T-helper 1 cell (primary cell): ENCODE measurements at places on chromosomes 11 and 22.
A peak's percentile ranks its signal among the peaks of the same experiment; 100 is the strongest.

DNA sequence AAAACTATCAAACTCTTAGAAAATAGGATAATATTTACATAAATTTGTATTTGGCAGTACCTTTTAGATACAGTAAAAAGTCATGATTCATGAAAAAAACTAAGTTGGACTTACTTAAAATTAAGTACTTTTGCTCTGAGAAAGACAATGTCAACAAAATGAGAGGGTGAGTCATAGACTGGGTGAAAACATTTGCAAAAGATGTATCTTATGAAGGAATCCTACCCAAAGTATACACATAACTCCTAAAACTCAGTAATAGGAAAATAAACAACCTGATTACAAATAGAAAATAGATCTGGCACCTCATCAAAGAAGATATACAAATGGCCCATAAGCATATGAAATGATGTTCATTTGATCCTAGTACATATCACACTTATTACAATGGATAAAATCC is 1154.6 kb downstream of the JRKL start:
- DNase-seq: no peak

DNA sequence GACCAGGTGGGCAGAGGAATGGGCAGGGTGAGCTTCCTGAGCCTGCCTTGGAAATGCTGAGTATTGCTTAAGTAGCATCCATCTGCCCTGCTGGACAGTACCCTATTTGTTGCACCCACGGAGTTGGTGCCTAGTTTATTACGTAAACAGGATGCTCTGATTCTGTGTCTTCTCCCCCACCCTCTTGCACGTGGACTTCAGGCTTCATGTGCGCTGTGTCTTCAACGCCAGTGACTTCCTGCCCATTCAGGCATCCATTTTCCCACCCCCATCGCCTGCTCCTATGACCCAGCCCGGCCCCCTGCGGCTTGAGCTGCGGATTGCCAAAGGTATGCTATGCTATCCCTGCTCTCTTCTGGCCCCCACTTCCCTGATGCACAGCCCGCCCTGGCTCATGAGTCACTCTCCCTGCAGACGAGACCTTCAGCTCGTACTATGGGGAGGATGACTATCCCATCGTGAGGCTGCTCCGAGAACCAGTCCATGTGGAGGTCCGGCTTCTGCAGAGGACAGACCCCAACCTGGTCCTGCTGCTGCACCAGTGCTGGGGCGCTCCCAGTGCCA is 5.7 kb downstream of the ZP1 start:
- DNase-seq: no peak

GRCh38 chr22:50252082-50253045 is 1.3 kb upstream of the HDAC10 start:
- DNase-seq: peak; percentile 66

DNA sequence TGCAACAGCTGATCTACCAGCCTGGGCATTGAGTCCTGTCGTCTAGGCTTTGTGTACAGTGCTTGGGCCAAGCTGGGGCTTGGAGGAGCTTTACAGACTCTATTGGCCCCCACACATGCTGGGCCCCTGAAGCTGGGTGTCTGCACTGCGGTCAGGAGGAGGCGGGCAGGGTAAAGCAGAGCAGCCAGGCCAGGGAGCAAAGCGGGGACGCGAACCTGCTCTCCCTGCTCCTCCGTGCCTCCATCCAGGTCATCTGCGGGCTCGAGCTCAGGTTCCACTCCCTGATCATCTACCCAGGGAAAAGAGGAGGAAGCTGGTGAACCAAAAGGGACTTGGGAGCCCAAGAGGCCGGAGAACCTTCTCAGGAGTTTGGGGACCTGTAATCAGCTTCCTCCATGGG is 27.0 kb downstream of the USH1C start:
- DNase-seq: no peak

- DNase-seq: peak; percentile 36
Measured at GRCh38 chr11:115201111-115201792, 303.0 kb downstream of the CADM1 start.

DNA sequence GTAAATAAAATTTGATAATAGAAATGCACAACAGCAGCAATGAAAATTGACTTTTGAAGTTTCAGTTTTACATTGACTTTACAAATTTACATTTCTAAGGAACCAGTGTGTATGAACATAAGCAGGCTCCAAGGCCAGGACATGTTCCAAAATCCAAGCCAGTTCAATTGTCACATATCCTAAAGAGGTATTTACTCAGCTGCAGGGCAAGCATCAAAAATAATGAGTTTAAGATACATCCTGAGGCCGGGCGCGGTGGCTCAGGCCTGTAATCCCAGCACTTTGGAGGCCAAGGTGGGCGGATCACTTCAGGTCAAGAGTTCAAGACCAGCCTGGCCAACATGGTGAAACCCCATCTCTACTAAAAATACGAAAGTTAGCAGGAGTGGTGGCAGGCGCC is 39.0 kb upstream of the AKIP1 start:
- no peak for DNase-seq

GRCh38 chr11:108947654-108948570 is 283.0 kb downstream of the DDX10 start:
- DNase-seq: no peak

DNA sequence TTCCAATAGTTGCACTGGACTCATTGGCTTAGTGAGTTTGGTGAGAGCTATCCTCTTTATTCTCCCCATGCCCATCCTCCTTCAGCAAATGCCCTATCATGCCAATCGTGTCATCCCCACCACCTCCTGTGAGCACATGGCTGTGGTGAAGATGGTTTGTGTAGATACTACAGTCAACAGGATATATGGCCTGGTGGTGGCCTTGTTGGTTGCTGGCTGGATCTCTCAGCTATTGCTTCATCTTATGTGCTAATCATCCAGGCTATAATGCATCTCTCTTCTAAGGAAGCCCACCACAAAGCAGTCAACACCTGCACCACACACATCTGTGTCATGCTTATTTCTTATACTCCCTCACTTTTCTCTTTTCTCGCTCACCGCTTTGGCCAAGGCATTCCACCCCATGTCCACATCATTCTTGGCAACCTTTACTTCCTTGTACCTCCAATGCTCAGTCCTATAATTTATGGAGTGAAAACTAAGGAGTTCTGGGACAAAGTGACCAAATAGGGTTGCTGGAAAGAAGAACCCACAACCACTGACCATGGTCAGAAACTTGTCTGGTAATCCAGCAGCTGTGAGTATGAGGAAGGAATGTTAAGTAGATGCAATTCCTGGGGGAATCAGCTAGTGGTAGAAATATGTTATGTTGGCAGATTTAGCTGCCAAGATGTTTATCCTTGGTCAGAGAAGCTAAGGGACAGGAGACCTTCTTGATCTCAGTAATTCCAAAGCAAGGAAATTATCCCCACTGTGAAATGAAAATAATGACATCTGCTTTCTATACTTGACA is 16.3 kb upstream of the OR56B1 start:
- no peak for DNase-seq

DNA sequence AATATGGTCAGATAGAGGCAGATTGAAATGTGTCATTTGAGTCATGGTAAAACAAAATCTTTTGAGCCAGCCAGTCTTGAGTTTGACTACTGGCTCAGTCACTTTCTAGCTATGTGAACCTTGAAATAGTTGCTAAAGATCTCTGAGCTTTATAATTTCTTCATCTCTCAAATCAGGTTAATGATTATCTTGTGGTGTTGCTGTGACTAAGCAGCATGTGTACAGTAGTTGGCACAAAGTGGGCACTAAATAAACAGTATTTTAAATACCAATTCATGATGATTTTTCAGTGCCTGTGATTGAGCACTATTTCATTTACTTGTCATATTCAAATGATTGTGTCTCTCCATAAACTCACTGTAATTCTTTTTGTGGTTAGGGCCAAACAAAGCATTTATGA is 70.8 kb downstream of the RAB38 start:
- DNase-seq: no peak

- DNase-seq: no peak
Measured at GRCh38 chr22:24191381-24191841, 10.1 kb downstream of the SUSD2 start.

DNA sequence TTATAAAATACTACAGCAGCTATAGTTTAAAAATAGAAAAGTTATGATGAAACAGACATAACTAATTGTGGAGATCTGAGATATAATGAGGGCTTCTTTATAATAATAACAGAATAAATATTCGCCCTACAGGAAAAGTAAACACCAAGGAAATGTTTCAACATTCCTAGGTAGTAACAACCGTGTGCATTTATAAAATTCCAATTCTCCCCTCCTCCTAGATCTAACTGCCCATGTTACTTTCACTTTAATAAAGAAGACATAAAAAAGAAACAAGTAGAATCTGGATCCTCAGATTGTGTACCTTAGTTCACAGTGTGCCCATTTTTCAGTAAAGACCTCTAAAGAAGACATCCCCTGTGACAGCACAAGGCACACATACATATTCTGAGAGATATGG is 57.8 kb upstream of the MN1 start:
- no peak for DNase-seq

- no peak for DNase-seq
Measured at GRCh38 chr11:122755409-122755808, 82.9 kb upstream of the CRTAM start.

DNA sequence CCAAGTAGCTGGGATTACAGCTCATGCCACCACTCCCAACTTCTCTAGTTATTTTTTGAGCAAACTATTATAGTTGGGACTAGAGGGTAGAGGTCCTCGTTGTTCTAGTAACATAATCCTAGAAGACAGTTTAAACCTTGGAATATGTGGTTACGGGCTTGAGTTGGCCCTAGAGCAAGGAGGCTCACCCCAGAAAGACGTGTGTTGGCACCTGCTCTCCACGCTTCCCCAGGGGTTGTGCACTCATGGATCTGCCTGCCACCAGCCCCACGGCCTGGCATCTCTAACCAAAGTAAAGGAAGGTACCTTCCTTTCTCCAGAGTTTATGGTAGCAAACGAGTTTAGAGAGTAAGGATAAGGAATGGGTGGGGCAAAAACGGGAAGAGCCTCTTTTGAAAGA is 79.0 kb downstream of the SCN3B start:
- no peak for DNase-seq

GRCh38 chr11:11263238-11264005 is 89.6 kb downstream of the CSNK2A3 start:
- DNase-seq: no peak

- no peak for DNase-seq
Measured at GRCh38 chr22:43099095-43099494, 9.9 kb upstream of the TTLL1 start.

- no peak for DNase-seq
Measured at GRCh38 chr11:8285228-8285627, 21.6 kb upstream of the LMO1 start.

DNA sequence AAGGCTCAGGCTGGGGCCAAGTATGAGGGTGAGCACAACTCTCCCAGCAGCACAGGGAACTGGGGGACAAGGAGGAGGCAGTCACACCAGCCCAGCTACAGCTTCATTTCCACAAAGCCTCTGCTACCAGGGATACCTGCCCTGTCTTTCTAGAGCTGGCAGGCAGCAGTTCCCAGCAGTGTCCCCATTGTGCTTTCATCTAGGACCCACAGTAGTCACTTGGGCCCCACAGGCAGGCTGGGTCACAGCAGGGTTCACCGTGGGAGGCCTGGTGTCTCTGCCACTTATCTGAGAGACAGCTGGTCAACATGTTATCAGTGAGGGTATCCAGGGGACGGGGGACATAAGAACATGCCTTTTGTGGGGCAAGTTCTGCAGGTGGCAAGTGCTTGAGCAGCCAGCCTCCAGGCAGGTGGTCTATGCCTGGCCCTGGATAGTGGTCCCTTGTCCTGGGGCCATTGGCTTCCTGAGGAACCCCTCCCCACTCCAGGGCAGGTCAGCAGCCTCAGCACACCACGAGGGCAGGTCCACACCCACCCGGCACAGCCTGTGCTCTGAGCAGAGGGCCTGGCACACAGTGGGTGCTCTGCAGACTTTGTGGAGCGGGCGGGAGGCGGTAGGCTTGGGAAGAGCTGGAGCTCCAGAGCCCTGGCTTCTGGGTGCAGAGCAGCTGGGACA is 29.9 kb downstream of the GNAZ start:
- DNase-seq: no peak

- DNase-seq: no peak
Measured at GRCh38 chr11:89490981-89491690, at the start of gene NOX4. TSS of gene NOX4 (minus strand) at chr11:89491375. CDS start at chr11:89491246, 129 bp downstream.

DNA sequence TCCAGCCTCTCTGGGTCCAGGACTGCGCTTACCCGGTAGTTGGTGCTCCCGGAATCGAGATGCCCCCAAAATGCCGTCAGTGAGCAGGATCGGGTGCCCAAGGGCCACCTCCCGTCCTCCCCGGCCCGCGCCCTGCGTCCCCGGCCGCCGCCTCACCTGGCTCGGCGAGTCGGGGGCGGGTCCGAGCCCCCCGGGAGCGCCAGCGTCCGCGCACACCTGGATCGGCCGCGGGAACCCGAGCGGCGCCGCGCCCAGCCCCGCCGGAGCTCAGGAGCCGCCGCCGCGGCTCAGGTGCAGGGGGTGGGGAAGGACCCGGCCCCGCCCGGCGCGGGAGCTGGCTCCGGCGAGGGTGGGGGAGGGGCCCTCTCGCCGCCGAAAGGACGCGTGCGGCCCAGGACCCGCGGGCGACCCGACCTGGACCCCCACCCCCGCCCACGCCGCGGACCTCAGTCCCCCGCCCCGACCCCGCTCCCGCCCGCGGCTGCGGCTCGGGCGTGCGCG is at the start of gene SHANK2:
TSS of gene SHANK2 (minus strand) at position 309 of the 501 bp plus-strand sequence. CDS start 105,251 bp downstream, outside the sequence.
- no peak for DNase-seq

- DNase-seq: no peak
Measured at GRCh38 chr22:36330127-36330526, 57.6 kb downstream of the MYH9 start.

DNA sequence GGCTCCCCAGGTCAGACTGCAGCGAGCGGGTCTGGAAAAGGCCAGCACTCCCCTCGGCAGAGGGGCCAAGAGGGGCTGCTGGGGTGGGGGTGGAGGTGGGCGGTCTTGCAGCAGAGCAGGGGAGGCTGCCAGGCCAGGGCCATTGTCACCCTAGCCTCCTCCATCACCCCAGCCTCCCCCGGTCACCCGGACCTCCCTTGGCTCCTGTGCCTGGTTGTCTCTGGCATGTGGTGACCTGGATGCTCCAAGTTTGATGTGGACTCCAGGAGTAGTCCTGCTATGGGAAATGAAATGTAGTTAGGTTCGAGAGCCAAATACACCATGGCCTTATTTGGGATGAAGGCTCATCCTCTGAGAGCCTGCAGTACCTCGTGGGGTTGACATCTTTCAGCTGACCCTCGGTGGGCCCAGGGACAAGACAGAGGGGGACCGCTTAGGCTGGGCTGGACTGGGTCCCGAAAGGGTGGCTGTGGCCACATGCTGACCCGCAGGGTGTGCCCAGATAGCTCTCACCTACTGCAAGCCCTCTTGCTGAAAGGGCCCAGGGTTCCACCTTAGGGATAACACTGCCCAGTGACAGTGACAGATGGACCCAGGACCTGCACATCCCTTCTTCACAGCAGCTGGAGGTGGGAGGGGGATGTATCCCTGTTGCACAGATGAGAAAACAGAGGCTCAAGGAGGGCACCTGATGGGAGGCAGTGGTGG is 24.1 kb downstream of the MRGPRD start:
- no peak for DNase-seq
